ENCODE measurements at places on chromosomes 6 and 20.

GRCh38 chr6:88616380-88616779 lies 347.0 kb downstream of the RNGTT start:
- DNase-seq, result peak; percentile 62

DNA sequence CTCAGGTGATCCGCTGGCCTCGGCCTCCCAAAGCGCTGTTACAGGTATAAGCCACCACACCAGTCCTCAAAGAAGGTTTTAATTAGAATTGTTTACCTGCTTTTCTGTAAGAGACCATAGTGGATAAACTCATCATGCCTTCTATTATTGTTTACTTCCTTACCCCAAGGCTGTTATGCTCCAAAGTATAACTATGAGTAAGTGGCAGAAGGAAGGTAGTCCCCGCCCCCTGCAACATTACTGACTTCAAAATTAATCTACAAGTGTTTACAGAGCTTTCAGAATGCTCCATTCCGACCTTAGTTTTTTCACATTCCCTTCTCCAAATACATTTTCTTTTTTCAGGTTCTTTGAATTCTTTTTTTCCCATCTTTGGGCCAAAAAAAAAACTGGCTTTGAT lies 480.5 kb upstream of the NOX3 start:
- no peak for DNase-seq

DNA sequence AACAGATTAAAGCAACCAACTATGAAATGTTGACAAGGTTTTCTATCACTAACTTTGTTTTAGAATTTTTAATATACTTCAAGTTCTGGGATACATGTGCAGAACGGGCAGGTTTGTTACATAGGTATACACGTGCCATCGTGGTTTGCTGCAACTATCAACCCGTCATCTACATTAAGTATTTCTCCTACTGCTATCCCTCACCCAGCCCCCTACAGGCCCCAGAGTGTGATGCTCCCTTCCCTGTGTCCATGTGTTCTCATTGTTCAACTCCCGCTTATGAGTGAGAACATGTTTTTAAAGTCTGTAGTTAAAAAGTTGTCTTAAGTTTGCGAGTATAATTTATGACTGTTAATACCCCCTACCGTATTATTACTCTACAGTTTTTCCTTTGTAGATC lies 844.3 kb upstream of the MANEA start:
- DNase-seq, result no peak

DNA sequence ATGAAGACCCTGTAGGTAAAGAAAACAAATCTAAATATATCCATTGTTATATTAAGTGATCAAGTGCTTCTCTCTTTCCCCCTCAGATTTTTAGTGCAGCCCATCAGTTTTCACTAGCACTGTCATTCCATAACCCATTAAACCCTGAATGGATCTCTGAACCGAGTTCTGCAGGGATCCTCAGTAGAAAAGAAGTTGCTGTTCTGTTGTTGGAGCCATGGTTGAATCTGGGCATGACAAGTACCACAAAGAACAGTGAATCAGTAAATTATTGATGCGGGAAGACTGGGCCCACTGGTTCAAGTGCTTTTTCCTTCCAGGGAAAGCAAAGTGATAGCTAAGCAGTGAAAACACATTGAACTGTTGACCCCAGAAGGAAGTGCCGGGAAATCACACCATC lies 60.4 kb downstream of the LAMP5 start:
- no peak for DNase-seq

- no peak for DNase-seq
Measured at GRCh38 chr6:43284991-43285781, 12.9 kb upstream of the SLC22A7 start.

- no peak for DNase-seq
Measured at GRCh38 chr20:35837577-35838195, 65.9 kb downstream of the PHF20 start.

GRCh38 chr20:38295811-38296210 lies 8.1 kb upstream of the BPI start:
- DNase-seq, result no peak

- no peak for DNase-seq
Measured at GRCh38 chr6:43436577-43437282, 9.4 kb downstream of the ABCC10 start.

GRCh38 chr6:42841844-42842584 lies 37.4 kb upstream of the RPL7L1 start:
- peak; percentile 11 for DNase-seq

DNA sequence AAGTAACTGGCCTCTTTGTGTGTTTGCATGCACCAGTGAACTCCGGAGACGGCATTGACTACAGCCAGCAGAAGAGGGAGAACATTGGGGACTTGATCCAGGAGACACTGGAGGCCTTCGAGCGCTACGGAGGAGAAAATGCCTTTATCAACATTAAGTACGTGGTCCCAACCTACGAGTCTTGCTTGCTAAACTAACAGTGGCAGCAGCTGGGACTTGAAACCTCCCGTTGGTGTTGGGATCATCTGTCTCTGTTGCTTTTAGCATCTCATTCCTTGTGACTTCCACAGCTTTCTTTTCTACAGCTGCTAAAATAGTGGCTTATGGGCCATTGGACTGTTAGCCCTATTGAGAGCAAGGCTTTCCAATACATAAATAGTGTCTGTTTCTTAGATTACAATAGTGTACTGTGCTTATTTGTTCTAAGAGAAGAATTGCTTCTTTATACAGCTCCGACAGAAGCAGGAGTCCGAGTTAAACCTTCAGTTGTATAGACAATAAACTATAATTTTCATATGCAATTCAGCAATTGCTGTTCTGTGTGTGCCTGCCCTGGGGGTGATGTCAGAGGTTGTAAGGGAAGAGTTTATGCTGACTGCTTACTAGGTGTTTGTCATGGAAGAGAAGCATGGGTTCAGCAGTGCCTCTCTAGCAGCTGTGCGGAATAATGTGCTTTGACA lies 99.6 kb upstream of the QKI start:
- no peak for DNase-seq

- peak; percentile 52 for DNase-seq
Measured at GRCh38 chr20:50366270-50367103, 143.7 kb upstream of the PTPN1 start.

- DNase-seq, result no peak
Measured at GRCh38 chr20:49171909-49172308, 16.2 kb downstream of the STAU1 start.

GRCh38 chr20:61762167-61762710 lies 303.4 kb downstream of the TAF4 start:
- no peak for DNase-seq

DNA sequence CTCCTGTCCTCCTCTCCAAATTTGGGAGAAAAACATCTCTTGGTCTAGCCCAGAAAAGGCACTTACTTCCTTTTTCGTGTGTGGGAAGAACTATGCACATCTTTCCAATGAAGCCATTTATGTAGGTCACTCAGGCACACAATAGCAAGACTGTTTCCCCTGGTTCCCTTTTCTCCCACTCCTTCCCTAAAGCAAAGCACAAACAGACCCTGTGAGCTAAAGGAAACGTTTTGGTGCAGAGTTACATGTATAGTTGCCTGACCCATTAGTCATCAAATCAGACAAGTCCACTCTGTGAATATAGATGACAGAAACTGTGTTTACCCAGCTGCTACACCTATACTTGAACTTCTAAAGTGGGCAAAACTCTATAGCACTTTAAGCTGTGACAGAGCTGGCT lies 474.6 kb downstream of the COL12A1 start:
- no peak for DNase-seq

DNA sequence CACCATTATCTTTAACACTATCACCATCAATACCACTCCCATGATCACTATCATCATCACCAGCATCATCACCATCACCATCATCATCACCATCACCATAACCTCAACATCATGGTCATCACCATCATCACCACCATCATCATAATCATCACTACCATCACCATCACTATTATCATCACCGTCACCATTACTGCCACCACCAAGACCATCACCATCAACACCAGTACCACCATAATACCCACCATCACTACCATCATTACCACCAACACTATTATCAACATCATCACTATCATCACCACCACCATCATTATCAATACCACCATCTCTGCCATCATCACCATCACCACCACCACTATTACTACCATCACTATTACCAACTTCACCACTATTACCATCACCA lies 32.7 kb upstream of the CST1 start:
- no peak for DNase-seq

GRCh38 chr6:134138226-134138975 lies 86.0 kb upstream of the SLC2A12 start:
- no peak for DNase-seq

GRCh38 chr6:122726649-122727048 lies 52.9 kb upstream of the FABP7 start:
- DNase-seq, result peak; percentile 28

DNA sequence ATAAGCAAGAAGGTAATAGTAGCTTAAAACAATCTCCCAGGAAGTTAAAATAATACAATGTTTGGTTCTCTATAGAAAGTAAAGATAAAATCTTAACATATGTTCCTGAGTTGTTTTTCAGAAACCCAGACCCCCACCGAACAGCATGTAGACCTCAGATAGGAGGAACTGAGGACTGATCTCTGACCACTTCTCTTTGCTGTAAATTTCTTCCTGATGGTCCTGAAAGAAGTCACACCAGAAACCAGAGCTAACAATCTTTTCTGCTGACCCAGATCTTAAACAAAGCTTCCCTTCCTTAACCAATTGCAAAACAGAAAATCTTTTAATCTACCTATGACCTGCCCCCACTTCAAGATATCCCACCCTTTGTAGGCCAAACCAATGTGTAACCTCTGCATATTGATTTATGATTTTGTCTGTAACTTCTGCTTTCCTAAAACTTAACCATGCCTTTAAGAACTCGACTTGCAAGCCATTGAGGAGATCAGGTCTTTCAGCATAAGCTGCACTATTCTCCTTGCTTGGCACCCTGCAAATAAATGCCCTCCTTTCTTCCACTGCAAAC lies 21.9 kb upstream of the BEND6 start:
- no peak for DNase-seq

- DNase-seq, result no peak
Measured at GRCh38 chr20:11193241-11193640, 519.4 kb upstream of the JAG1 start.

DNA sequence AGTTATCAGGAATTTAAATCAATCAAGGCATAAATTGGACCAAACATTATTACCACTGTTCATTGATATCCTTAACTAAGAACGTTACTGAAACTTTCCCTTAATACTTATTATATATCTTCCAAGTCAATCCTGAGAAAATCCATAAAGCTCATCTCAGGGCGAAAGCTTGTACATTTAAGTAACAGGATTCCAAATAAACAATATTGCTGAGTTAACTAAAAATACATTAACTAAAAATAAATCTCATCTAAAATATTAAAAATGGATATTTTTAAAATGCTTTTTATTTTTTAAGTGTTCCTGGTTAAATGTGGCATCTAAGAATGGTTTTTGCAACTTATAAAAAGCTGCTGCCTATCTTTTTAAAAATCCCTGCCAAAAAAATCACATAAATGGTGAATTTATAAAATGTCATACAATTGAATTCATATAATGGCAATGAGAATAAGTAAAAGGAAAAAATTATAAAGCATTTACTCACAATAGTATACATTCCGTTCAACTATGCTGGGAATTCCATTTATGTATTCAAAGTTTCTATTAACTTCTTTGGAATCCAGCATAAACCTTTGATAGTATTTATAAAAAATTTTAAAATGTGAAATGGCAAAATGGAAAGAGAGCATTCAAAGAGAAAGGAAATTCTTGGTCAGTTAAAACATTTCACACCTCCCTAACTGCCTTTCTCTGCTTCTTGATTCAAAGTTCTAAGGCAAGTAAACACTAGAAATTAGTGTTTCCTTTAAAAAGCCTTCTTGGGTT lies 20.8 kb upstream of the GMDS start:
- no peak for DNase-seq

GRCh38 chr6:117706504-117706903 lies 31.2 kb downstream of the NUS1 start:
- DNase-seq, result no peak

DNA sequence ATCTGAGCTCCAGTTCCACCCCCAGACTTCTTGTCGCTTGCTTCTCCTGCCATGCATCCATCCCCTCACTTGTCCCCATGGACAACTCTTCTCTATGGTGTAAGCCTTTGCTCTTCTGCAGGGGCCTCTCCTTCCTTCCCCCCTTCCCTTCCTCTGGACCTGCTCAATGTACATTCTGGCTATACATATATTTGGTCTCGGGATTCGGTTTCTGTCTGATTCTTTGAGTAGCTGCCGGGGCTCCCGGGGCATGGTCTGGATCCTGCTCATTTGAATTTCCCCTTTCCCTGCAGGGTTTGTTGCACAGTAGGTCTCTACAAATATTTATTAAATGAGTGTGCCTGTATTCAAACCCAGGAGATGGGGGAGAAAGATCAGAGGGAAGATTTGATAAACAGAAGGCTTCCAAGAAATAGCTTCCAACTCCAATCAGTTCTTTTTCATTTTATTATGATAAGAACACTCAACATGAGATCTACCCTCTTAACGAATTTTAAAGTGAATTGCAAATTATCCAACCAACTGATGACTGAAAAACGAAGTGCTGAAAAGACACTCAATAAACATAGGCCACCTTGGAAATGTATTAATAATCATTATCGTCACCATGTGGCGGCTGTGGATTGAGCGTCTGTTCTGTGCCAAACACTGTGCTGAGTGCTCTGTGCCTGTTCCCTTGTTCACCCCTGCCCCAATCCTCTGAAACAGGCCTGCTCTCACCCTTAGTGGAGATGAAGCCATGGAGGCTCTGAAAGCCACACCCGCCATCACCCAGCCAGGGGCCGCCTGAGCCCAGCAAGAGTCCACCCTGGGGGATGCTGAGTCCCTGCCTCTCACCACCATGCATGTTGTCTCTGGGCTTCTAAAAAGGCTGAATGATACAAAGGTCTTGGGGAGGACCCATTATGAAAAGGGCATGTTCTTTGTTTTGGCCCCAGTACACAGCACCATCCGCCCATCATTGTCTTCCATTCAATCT lies 34.3 kb upstream of the APCDD1L start:
- DNase-seq, result no peak
